ENCODE measurements at places on chromosomes 3 and 15.

DNA sequence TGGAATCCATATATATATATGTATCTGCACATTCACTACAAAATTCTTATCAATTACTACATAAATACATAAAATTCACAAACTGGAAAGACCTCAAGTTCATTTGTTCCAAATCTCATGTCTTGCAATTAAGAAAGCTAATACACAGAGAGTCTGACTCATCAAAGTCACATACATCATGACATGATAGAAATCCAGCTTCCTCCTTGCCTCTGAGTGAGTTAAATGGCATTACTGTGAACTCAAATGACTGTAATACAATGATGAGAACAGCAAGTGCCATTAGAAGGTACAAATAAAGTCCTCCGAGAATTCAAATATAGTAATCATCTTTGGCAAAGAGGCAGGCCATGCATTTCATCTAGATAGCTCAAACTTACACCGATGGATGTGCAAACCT, 55.1 kb upstream of the AGTR1 start:
- peak; percentile 26 for DNase-seq

DNA sequence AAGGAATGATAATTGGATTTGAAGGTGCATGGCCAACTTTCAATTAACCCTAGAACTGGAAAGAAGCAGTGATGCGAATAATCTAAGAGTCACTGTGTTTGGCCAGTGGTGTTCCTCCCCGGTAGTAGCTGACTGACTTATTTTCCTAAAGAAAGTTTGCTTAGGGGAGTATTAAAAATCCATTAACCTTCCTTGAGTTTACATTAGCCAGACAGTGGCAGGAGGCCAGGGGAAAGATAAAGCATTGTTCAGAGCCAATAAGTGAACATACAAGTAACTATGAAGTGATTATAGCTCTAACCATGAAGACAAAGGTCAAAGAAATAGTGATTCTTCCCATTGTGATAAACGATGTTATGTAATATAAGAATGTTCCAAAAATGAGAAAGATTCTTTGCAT, 8.9 kb upstream of the TMEM202 start:
- no peak for DNase-seq

GRCh38 chr3:16399473-16399872, 114.0 kb downstream of the RFTN1 start:
- DNase-seq, result no peak

DNA sequence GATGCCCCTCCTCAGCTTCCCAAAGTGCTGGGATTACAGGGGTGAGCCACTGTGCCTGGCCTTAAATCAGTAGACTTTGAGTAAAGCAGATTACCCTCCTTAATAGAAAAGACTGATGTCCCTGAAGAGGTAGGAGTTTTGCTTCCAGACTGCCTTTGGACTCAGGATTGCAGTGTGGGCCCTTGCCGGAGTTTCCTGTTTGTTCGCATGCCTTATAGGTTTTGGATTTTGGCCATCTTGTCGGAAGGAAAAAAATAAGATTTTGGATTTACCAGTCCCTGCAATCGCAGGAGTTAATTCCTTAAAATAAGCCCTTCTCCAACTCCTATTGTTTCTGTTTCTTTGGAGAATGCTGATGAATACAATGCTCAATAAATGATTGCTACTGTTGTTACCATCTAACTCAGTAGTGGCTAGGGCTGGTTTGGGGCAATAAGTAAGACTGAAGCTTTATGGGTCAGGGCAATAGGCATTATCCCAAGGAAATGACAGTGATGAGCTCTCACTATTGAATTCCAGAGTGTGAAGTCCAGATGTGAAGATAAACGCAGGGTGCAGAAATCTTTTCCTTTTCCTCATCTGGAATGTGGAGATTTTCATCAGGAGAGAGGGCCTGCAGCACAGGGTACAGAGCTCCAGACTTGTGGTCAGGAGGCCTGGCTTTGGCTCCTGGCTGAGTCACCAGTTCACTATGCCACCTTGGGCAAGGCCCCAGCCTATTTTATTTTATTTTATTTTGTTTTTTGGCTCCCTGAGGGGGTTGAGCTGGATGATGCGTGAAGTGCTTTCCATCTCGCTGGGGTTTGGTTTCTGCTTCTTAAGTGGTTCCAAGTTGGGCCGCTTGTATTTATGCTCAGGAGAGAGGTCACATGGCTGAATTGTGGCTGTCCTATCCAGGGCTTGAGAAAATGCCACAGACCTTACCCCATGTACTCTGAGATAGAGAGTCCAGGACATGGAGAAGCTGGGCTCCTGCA, 25.3 kb downstream of the FOXL2 start:
- DNase-seq, result no peak

DNA sequence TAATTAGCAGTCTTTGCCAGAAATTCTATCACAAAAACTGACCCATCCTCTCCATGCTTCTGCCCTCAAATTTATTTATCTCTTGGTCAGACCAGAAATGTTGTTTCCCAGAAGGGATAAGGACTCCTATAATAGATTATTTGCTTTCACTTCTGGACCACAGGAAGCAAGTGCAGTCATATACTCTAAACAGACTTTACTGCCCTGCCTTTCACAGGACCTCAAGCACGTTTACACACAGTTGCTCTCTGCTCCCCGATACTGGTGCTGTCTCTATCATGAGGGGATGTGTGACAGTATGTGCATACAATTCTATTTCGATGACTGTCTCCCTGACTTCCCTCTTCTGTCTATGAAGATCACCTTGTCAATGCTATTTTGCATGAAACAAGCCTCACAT, 205.5 kb upstream of the TGFBR2 start:
- DNase-seq, result no peak

- DNase-seq, result peak; percentile 23
Observed at GRCh38 chr3:32216172-32216783, 22.2 kb upstream of the CMTM8 start.

DNA sequence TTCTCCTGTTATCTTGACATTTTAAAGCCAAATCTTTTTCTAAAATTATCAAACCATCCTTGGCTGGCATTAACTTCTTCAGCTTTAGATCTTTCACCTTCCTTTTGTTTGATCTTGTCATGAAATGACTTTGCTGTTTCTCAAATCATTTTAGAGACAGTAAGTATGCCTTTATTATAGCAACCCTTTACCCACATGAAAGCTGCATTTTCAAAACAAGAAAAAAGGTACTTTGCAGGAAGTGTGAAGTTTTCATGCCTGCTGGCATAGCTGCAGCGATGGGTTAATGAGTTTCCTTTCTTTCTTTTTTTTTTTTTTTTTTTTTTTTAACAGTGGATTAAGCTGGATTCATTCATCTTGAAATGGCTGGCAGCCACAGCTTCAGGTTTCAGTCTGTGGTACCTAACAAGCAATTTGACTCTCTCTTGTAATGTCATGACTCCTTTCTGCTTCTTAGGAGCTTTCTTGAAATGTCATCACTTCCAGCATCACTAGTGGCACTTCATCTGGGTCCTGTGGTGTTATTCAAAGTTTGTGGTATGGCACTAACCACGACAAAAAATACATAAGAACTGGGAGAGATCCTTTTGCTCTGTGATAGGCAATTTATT, 18.8 kb downstream of the SLC25A26 start:
- DNase-seq, result no peak

GRCh38 chr3:79278681-79279080, 489.1 kb downstream of the ROBO1 start:
- DNase-seq, result no peak

- DNase-seq, result no peak
Observed at GRCh38 chr3:54671511-54671910, 256.3 kb downstream of the LRTM1 start.

GRCh38 chr3:12221663-12222062, 63.0 kb upstream of the TIMP4 start:
- no peak for DNase-seq

DNA sequence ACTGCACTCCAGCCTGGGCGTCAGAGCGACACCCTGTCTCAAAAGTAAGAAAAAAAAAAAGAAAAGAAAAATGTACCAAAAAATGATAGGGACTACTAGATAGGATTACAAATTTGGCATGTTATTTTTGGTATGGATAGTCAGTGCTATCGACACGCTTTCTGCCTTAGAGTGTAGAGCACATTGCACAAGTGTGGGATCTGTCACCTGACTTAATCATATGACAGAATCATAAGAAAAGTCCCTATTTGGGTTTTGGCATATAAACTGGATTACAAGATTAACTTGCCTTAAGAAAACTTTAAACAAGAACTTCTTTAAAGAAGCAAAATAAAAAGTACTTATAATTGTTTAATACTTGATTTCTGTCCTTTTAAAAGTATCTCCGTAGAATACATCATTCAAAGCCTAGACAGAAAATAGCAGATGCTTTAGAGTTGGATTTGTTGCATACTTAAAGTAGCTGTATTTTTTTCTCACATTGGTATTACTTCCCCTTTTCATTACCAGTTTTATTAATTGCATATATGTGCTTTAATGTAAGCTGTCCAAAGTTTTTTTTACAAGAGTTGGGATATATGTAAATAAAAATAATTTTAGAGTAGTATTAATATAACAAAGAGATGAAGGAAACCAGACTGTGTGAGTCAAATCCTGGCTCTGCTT, 7.8 kb downstream of the ATP6V1A start:
- DNase-seq, result peak; percentile 75

- DNase-seq, result no peak
Observed at GRCh38 chr3:134938029-134938525, 143.0 kb downstream of the EPHB1 start.

DNA sequence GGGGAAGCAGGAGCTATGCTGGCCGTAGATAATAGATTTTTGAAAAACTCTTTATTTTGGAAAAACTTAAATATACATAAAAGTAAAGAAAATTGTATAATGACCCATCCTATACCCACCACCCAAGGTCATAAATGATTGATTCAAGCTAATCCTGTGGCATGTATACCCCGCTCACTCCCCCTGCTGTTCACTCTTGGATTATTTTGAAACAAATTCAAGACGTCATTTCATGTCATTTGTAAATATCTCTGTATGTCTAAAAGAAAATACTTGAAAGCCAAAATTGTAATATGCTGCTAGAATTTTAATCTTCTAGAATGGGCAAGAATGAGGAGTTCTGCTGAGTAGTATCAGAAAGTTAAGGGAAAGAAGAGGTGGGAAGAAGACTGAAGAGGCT, 241.7 kb downstream of the FEZF2 start:
- DNase-seq, result no peak

- no peak for DNase-seq
Observed at GRCh38 chr3:60269377-60269776, 981.9 kb downstream of the FHIT start.

DNA sequence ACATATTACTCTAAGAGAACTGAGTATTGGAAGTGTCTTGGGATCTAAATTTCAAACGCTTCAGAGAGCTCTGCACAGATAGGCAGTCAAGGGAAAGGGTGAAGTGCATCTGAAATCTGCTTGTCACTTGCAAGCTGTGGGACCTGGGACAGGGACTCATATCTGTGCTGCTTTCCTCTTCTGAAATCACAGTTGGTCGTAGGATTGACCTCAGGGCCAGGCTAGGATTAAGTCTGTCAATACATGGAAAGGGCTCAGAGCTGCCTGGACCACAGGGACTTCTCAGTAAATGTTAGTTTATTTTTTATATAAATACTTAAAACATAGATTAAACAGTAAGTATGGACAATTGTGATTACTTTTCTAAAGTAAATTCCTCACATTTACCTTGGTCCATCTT, 74.7 kb upstream of the CMTM7 start:
- DNase-seq, result no peak

GRCh38 chr3:9581742-9582141, 28.1 kb upstream of the LHFPL4 start:
- no peak for DNase-seq

DNA sequence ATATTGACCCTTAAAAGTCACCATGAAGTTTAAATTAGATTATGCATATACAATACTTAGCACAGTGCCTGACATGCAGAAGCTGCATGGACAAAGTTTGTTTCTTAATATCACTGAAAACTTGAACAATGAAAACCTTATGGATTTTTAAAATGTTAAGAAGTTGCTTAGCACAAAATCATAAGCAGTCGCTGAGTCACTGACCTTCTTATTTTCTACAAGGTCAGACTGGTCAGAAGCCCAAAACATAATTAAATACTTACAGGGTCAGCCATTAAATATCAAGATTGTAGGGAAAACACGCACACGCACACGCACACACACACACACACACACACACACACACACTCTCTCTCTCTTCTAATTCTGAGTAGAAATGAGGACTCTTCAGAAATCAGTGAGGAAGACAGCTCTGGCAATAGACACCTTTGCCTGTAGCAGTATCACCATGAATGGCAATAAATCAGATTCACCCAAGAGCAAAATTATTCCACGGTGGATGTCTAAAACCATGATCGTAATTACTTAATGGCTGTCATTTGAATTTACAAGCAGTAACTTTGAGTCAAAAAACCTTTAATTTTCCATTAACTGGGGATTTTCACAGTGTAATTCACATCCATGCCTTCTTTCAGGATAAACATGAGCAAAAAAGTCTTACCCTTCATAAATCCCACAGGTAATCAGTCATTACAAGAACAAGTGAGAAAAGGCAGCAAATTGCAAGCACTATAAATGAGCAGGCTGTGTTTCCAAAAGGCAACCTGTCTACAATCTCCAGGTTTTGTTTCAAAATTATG, 147.5 kb downstream of the OSBPL10 start:
- DNase-seq, result no peak

DNA sequence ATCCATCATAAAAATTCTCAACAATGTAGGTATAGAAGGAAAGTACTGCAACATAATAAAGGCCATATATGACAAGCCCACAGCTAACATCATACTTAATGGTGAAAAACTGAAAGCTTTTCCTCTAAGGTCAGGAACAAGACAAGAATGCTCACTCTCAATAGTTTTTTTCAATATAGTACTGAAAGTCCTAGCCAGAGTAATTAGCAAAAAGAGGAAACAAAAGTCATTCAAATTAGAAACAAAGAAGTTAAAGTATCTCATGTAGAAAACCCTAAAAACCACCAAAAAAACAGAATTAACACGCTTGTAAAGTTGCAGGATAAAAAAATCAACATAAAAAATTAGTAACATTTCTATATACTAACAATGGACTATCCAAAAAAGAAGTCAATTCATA, 61.8 kb downstream of the MYH15 start:
- DNase-seq, result no peak

DNA sequence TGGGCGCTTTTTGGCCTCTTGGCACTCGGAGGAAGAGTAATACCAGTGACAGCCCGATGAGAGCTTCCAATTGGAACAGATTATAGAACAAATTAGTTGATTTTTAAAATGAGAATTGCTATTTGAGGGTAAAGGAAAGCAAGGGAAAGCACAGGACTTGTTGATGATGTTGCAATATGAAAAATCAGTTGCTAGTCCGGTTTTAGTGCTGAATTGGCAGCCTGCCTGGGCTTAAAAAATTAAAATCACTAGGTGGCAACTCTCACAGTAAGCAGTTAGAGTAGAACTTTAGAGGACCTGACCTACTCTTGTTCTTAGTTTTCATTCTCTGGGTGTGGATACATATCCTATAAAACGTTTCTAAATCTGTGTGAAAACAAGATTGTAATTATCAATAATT, 2.1 kb upstream of the SCAANT1 start:
- DNase-seq, result no peak

GRCh38 chr3:104672331-104672730, 694.4 kb upstream of the ALCAM start:
- no peak for DNase-seq

GRCh38 chr3:176961916-176962315, 235.4 kb downstream of the TBL1XR1 start:
- DNase-seq, result no peak
